ENCODE measurements at places on chromosomes 11 and 22. TPM values are rescaled to one million over a fixed set of nuclear protein-coding genes. Genes with fewer than 3 reads are reported as not detected.

SERPING1 gene
- total RNA-seq: not detected

OMP gene
- 0.80 TPM for total RNA-seq

LAYN gene
- total RNA-seq: 2.3 TPM

TSGA10IP gene
- not detected for total RNA-seq
